Aorta (tissue), 5 donors: ENCODE measurements at places on chromosomes 16 and 17. TPM values are rescaled to one million over a fixed set of nuclear protein-coding genes. Genes with fewer than 3 reads are reported as not detected.

DNA sequence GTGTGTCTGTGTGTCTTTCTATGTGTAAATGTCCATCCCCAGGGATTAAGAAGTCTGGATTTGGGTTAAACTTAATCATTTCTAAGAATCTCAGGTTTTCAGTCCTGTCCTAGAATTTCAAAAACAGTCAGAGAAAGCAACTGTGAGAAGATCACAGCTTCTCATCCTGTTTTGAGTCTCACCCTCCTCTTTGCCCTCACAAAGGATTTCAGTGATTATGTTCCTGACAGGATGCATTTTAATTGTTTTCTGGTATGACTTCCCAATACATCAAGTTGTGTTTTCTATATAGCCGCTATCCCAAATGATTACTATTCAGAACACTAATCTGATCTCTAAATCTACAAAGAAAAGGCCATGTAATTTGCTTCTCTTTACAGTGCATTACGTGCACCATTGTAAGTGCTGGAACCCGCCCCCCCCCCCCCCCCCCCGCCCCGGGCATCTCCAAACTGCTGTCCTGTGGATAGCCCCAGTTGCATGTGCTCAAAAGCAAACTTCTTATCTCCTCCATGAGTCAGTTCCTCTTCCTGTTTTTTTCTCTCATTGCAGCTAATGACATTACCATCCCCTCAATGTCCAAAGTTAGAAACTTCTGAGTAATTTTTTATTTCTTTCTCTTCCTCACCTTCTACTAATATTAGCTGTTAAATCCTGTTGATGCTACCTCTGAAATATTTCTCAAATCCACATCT, 73.9 kb downstream of the CDH13 start:
- no peaks in the 10 kb centered on the region for H3K27me3 ChIP-seq
- no peak for DNase-seq
- no peaks in the 10 kb centered on the region for H3K36me3 ChIP-seq

- no peak overlapping the region for H3K4me3 ChIP-seq
- DNase-seq: no peak
- no peaks in the 10 kb centered on the region for H3K4me1 ChIP-seq
- no peaks in the 10 kb centered on the region for H3K27me3 ChIP-seq
These were observed 3.8 kb downstream of the CMIP start for GRCh38 chr16:81448154-81449131.

- no peak overlapping the region for H3K4me3 ChIP-seq
- H3K27ac ChIP-seq: no peak overlapping the region
- H3K36me3 ChIP-seq: no peaks in the 10 kb centered on the region
- H3K4me1 ChIP-seq: no peaks in the 10 kb centered on the region
These were observed 178.5 kb upstream of the TBX2 start for GRCh38 chr17:61221181-61221580.

The GALR2 gene
- total RNA-seq: not detected

GRCh38 chr17:42509841-42510240, 26.2 kb upstream of the NAGLU start:
- no peak for DNase-seq
- no peaks in the 10 kb centered on the region for H3K27me3 ChIP-seq
- H3K36me3 ChIP-seq: no peaks in the 10 kb centered on the region
- H3K4me3 ChIP-seq: no peak overlapping the region

GRCh38 chr16:81602792-81603191, 158.2 kb downstream of the CMIP start:
- no peak overlapping the region for H3K27ac ChIP-seq
- H3K4me1 ChIP-seq: no peaks in the 10 kb centered on the region
- H3K4me3 ChIP-seq: no peak overlapping the region
- no peaks in the 10 kb centered on the region for H3K36me3 ChIP-seq

DNA sequence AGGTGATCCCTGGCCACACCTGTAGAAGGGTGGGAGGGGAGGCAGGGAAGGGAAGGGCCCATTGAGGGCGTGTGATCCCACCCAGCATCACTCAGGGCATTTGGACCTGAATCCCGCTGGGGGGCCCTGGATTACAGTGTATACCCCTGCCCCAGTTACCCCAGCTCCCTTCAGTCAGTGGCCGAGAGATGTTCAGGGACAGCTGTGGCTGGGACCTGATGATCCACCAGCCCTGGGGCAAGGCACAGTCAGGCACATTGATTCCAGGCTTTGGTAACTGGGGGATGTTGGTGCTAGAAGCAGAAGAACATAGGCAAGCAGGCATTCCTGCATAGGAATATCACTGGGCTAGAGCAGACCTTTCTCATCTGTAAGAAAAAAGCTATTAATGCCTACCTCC, 170.3 kb downstream of the FOXL1 start:
- DNase-seq: no peak
- no peaks in the 10 kb centered on the region for H3K36me3 ChIP-seq
- no peak overlapping the region for H3K4me3 ChIP-seq
- H3K27ac ChIP-seq: no peak overlapping the region
